Smooth muscle cell of the coronary artery (primary cell): ENCODE measurements at places on chromosomes 12 and 14. TPM values are rescaled to one million over a fixed set of nuclear protein-coding genes. Genes with fewer than 3 reads are reported as not detected.

OR6C6 gene
- total RNA-seq = not detected in 2 replicates

SLC38A4 gene
- 0.35 and 0.60 TPM in 2 replicates for total RNA-seq

C12orf50 gene
- 0.12 TPM in 1 of 2 replicates, not detected in the other for total RNA-seq

CRIP2 gene
- 20.5 and 148 TPM in 2 replicates for total RNA-seq

SLC25A21 gene
- total RNA-seq = 0.15 TPM in 1 of 2 replicates, not detected in the other
